ENCODE measurements at places on chromosomes 1 and 21.

- peak; percentile 24 for DNase-seq
These were observed 25.0 kb downstream of the LRRC8C start for GRCh38 chr1:89657886-89658285.

DNA sequence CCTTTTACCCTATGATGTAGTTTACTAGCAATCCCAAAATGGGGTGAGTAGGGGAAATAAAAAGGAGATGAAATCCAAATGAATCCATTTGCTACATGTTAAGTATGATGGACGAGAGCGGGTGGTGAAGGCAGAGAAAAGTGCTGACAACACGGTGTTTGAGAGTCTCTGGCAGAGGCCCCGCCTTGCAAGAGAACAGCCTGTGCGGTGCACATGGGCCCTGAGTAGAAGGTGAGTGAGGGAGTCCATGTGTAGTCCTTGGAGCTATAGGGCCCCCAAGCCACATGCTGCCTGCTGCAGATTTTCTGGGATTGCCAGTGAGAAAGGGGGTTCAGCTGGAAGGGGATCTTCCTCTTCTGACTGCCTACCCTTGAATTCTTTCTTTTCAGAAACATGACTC is 177.1 kb downstream of the TNR start:
- DNase-seq, result no peak

DNA sequence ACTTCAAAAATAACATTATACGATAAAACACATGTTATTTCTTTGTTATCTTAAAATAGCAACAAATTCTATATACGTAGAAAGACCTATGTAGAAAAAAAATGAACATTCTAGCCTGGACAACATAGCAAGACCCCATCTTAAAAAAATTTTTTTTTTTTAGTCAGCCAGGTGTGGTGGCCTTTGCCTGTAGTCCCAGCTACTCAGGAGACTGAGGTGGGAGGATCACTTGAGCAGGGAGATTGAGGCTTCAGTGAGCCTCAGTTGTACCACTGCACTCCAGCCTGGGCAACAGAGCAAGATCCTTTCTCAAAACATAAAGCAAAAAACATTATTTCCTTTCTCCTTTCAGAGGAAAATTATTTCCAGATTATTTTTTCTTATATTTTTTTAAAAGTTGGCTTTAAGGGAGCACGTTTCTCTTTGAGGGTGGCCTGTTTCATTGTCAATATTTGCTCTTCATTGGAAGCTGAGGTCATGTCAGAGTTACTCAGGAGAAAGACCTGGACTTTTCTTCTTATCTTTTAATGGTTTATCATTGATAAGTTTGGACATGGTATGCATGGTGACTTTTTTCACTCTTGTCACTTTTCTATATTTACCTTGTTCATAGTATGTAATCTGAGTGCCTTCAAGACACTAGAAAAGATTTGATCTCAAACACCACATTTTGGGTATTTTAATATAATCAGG is 32.0 kb downstream of the NFIA start:
- DNase-seq, result no peak

DNA sequence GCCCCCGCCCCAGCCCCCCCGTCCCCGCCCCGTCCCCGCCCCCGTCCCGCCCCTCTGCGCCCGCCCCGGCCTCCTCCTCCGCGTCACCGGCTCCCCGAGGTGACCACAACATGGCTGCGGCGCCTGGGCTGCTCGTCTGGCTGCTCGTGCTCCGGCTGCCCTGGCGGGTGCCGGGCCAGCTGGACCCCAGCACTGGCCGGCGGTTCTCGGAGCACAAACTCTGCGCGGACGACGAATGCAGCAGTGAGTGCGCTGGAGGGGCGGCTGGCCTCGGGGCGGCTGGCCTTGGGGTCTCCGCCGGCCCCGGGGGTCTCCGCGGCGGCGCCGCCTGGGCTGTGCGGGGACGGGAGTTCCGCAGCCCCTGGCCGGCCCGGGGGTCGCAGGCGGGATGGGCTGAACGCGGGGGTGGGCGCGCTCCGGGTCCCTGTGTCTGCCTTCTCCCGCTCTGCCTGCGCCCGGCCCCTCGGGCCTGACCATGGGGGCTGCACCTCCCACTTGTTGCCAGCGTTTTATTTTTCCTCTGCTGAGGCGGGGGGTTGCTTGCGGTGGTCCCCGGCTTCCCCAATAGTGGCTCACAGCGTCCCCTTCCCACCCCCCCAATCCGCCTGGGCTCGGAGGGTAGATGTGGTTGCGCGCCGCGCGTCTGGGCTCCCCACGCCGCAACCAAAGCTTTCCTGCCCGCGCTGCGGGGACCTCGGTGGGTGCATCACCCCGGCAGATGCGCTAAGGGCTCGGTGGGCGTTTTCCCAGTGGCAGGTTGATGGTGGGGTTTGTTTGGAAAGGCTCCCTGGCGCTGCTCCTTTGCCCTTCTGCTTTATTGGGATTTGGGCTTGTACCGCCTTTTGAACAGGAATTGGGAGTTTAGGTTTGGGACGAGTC is at the start of gene MIA3:
Gene MIA3, plus strand, starts transcription at position 97 of the 879 bp plus-strand sequence. Its CDS starts 14 bp downstream, at position 111.
- DNase-seq, result peak; percentile 53

DNA sequence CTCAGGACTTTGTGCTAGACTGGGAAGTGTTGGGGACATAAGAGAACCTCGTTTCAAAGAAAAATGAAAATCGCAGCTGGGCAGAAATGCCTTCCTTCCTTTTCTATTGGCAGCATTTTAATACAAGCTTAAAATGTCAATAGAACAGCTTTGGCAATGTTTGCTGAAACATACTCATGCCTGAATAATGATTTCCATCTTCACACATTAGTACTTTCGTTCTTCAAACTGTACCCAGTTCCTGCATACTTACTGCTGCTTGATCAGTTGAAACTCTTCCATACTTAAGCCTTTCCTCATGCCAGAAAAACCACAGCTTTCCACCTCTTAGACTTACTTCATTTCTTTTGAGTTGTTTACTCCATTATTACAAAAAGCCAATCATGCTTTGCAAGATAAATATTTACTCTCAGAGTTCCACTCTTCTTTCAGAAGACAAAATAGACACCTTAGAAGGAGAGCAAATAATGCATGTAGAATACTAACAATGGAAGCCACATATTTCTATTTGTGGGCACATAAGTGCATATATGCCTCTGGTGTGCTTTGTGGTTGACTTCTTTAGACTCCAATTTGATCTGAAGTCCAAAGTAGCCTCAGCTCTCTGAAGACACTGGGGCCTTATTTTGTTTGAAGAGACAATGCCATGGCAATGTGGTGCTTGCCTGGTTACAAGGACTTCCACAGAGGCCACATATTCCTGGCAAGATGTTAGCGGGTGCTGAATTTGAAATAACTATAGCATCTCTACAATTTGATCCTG is 22.7 kb upstream of the CD55 start:
- DNase-seq, result peak; percentile 60

DNA sequence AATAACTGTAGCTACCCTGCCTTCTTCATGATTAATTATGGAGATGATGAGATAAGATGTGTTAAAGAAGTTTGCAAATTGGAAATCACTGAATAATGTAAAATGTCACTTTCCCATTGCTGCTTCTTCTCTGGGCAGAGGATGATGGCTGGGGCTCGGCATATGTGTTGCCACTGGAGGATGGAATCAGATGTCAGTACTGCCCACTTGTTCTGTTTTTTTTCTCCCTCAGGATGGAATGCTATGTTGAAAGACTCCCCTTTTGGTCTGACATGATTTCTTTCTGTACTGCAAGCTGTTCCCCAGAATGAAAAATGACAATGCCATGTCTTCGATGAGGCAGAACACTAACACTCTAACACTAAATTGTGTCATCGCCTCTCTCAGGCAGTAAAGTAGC is 373.9 kb upstream of the SPAG17 start:
- DNase-seq, result no peak

- no peak for DNase-seq
These were observed 1786.6 kb downstream of the PLA2G4A start for GRCh38 chr1:188615321-188615720.

DNA sequence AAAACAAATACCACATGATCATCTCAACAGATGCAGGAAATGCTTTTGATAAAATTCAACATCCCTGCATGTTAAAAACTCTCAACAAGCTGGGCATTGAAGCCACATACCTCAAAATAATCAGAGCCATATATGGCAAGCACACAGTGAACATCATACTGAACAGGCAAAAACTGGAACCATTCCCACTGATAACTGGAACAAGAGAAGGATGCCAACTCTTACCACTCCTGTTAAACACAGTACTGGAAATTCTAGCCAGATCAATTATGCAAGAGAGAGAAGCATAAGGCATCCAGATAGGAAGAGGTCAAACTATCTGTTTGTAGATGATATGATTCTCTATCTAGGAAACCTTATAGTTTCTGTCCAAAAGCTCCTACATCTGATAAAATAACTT is 91.6 kb downstream of the DNAH14 start:
- DNase-seq, result peak; percentile 18

- peak; percentile 52 for DNase-seq
These were observed 1.9 kb downstream of the OLIG1 start for GRCh38 chr21:33071770-33072306.

DNA sequence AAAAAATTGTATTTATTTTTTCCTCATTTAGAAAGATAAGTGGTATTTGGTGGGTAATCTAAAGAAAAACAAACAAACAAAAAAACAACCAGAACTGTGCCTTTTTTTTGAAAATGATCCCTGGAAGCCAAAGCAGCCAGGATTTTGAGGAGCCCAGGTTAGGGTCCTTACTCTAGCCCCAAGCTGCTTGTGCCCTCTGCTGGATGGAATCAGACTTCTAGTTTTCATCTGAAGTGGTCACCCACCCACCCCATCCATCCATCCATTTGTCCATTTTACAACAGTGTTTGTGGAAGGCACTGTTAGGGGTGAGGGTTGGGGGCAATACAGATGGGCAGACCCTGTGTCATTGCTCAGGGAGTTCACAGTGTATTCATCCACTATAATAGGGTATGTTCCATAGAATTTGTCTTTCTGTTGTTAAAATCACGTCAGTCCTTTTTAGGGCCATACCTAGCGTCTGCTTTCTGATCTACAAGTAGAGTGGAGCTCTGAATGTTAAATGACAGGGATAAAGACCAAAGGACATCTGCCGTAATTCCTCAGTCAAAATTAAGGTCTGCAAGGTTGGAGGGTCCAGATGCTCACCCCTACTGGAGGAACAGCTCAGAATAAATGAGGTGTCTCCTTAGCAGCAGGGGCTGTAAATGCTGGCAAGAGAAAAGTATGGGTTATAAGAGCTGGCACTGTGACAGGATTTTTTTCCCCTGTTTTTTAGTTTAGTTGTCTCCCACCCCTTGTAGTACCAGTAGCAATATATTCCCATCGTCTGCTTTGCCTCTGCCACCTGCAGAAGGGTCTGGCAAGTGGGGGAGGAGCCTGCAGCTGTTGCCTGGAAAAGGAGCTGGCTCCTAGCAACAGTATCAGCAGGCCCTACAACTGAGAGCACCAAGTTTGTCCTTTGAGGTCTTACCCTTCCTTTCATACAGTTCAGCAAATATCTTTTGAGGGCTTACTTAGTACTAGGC is 3.2 kb downstream of the LRRC42 start:
- DNase-seq, result peak; percentile 65
